ENCODE measurements at places on chromosomes 2 and 18.

- peak; percentile 59 for DNase-seq
Measured at GRCh38 chr2:118056165-118056534, 32.1 kb upstream of the INSIG2 start.

DNA sequence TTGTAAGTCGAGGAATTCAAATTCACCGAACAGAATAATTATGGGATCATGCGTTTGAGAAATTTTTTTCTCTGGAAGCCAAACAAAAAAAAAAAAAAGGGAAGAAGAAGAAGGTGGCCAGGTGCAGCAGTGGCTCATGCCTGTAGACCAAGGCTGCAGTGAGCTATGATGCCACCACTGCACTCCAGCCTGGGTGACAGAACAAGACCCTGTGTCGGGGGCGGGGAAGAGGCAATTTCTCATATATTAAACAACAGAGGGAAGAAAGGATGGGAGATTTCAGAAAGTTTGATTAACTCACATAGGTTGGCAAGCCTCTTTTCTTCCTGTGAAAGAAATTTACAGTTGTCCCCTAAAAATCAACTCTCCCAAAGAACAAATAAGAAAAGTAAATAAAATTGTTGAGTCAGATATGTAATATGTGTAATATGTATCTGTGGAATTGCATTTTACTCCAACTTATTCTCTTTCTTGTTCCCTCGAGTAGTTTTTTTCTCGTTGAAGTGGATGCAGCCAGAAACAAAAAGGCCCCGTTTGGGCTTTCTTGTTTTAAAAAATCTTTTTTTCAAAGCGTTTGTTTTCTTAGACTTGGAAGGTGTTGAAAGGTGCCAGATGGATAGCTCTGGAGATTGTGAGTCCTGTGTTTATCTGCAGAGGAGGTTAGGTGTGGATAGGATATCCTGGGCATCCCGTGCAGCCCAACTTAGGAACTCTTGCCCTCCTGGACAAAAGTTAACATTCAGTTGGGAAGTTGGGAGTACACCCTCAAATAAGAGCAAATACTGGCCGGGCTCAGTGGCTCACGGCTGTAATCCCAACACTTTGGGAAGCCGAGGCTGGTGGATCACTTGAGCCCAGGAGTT lies 25.4 kb upstream of the FMNL2 start:
- DNase-seq = peak; percentile 23

GRCh38 chr2:160208655-160209515 lies 8.8 kb upstream of the ITGB6 start:
- DNase-seq = no peak

- DNase-seq = no peak
Measured at GRCh38 chr2:101272045-101272784, 19.5 kb downstream of the CNOT11 start.

DNA sequence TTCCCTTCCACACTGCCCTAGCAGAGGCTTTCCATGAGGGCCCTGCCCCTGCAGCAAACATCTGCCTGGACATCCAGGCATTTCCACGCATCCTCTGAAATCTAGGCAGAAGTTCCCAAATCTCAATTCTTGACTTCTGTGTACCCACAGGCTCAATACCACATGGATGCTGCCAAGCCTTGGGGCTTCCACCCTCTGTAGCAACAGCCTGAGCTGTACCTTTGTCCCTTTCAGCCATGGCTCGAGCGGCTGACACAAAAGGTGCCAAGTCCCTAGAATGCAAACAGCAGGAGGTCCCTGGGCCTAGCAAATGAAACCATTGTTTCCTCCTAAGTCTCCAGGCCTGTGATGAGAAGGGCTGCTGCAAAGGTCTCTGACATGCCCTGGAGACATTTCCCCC lies 744.5 kb upstream of the LINC00305 start:
- no peak for DNase-seq

- DNase-seq = no peak
Measured at GRCh38 chr2:67858886-67859285, 203.9 kb downstream of the C1D start.

GRCh38 chr18:44590956-44591670 lies 89.6 kb upstream of the SETBP1 start:
- DNase-seq = peak; percentile 68

- DNase-seq = peak; percentile 91
Measured at GRCh38 chr2:9336576-9337314, 86.6 kb downstream of the ITGB1BP1 start.

DNA sequence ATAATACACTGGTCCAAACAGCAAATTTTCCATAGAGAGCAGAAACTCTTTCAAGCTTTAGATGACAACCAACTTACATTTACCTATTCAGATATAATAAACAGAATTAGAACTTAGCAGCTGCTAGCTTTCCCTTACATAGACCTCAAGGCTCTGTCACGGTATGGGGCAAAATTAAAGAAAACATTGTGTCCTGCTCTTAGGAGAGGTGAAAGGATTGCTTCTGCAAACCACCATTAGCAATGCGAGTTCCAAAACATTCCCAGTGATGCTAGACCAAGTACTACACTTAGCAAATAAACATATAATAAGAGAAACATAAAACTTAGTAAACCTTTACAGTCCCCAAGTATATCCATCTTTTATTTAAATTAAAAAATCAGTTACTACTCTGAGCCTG lies 183.3 kb downstream of the CAMKMT start:
- no peak for DNase-seq

DNA sequence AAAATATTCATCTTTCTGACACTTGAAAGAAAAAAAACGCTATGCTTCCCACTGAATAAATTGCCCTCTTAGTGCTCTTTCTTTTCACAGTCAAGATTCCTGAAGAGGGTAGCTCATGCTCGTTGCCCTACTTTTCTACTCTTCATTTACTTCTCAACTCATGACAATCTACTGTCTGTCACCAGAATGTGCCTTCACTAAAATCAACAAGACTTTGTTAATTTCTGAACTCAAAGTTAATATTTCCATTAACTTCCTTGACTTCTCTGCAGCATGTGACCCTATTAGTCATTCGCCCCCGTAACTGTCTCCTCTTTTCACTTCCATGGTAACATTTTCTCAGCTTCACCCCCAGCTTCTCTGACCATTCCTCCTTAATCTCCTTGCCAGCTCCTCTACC lies 98.9 kb upstream of the MAPRE2 start:
- no peak for DNase-seq

GRCh38 chr18:58025733-58026132 lies 18.3 kb upstream of the NEDD4L start:
- no peak for DNase-seq

DNA sequence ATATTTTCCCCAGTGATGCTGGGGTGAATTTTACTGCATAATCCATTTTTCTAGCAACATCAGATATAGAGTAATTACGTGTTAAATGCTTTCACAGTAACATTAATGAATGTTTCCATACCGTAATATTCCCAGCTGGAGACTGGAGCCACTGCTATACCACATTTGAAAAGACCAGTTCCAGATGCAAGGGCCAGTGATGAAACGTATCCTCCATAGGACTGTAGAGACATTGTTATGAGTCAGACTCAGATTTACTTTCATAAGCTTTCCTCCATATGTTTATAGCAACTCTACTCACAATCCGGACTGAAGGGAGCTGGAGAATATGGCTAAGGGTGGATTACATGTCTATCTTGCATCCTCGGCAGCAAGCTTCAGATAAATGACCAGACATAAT lies 22.7 kb upstream of the GCG start:
- DNase-seq = peak; percentile 94

DNA sequence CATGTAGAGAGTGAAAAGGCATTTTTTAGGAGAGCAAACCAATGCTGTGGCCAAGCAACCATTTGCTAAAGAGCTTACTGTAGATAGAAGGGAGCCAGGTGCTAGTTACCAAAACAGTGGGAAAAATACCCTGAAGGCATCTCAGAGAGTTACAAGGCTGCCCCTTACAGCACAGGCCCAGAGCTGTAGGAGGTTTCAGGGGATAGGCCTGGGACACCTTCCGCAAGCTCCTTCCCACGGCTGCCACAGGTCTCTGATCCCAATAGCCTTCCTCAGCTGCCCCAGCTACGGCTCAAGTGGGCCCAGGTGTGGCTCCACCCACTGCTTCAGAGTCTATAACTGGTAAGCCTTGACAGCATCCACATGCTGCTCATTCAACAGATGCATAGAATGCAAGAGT lies 18.2 kb upstream of the PPM1B start:
- no peak for DNase-seq

DNA sequence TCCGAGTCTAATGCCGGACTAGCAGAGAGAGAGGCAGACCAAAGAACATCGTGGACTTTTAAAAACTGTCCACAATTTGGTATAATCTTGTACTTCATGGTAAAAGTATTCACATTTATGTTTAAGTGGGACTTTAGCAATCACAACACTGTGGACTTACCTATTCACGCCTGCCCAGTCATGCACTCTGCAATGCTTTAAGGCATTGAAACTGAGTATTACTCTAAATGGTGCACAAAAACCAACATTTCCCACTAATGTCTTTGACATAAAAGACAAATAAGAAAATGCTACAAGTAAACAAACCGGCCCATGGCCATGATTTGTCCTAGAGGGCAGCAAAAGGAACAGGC lies 91.3 kb downstream of the ACVR1 start:
- no peak for DNase-seq

DNA sequence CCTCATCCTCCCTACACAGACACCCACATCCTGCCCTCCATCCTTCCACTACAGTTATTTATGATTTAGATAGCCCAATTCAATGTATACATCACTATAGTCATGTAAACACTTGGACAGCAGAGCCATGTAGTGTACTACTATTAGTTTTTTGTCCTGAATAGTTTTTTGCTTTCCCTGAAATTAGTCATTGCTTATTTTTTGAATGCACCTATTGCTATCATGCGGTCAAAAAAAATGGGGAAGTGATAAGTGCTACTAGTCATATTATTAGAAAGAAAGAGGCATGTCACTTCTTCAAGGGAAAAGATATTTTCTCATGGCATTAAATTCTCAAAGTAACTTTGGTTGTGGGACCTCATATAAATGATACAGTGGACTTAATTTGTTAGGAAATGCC lies 6.8 kb upstream of the GREB1 start:
- no peak for DNase-seq

GRCh38 chr2:71865391-71865965 lies 282.2 kb downstream of the CYP26B1 start:
- DNase-seq = no peak

DNA sequence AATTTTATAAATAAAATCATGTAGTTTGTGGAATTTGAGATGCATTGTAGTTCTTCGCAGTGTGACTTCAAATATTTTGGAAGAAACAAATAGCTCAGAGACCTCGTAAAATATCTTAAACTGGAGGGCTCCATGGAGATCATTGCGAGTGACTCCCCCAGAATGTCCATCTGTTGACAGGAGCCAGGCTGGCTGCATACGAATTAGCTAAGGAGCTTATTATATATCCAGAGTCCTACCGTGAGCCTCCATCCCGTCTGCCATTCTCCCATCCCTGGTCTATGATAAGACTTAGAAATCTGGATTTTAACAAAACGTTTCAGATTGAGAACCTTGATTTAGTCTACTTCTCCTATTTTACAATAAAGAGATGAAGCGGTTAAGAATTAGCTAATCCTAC lies 80.2 kb downstream of the MSH2 start:
- no peak for DNase-seq

DNA sequence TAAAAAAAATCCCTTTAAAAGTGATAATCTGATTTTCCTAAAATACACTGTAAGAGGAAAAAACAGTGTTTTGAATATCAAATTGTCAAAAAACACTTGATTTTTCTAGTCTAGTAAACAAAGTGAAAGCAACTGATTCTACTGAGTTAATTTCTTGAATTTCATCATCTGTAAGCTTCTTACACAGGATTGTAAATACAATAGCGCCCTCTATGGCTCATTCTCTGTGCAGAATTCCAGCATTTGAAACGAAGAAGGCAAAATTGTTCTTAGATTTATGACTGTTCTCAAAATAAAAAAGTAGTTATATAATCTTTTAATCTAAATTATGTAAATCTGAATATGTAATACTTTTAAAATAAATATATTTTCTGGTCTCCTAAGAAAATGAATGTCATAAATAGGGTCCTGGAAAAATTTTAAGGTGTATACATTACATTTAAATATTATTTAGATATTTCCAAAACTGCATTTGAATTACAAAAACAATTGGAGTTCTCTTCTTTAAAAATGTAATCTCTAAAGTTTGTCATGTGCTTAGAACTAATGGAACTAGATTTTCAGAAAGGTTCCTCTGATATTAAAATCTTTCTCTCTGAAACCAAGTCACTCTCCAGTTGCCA lies 176.9 kb upstream of the MC4R start:
- DNase-seq = peak; percentile 74

DNA sequence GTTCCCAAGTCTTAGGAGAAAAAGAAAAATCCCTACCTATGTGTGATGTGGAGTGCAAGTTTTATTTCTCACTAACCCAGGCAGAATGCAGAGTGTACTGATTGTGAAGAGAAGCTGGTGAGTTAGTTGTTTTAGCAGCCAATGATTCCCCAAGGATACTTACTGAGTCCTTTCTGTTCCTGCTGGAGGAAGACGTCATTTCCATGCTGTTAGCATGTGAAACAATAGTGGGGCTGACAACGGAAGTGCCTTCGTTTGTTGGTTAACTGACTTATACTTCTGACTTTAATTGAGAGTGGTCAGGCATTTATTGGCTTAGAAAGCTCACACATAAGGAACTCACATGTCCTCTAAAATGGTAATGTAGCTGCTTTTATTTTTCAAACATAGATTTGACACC lies 180.6 kb downstream of the MC4R start:
- DNase-seq = peak; percentile 30

GRCh38 chr2:2142345-2142744 lies 188.7 kb downstream of the MYT1L start:
- DNase-seq = no peak

DNA sequence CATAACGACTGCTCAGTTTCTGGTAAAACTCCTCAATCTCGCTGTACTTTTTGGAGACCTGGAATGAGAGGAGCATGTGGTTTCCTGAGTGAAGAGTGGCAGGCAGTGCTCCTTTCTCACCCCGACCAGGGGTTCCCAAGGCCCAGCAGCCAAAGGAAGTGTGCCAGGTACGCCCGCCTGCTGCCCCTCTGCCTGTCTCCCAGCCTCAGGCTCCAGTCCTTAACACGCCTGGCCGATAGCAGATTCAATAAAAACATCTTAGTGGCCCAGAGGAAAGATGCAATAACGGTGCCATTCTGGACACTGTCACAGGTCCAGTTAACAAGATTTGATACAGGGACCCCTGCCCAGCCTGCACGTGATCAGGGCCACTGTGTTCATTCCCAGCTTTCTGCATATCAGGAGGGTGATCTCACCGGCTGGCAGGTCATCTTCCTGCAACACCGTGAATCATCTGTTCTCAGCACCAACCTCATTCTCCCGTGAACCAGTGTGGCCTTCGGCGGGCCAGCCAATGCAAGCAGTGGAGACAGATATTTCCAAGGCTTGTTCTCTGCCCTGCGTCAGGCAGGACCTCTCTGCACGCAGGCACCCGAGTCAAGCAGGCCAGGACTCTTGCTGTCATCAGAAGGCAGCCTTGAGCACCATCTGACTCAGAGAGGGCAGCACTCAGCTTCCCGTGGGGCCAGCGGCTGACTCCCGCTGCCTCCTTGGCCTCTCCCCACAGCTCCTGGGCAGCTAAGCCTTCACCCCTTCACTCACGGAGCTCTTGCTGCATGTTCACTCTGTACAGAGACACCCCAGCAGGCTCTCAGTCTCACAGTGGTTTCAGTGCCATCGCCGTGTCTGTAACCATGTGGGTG lies 9.5 kb downstream of the HS1BP3 start:
- DNase-seq = no peak

GRCh38 chr2:119142824-119143223 lies 15.7 kb downstream of the C1QL2 start:
- DNase-seq = no peak
